Spinal cord (tissue), 10 donors: ENCODE measurements at places on chromosomes 12 and 14. TPM values are rescaled to one million over a fixed set of nuclear protein-coding genes. Genes with fewer than 3 reads are reported as not detected.

- no peak for DNase-seq
Measured at GRCh38 chr14:35940291-35940690, 114.2 kb downstream of the BRMS1L start.

The DLK1 gene
- 4.9 TPM for total RNA-seq

GRCh38 chr12:89796798-89797382, 88.3 kb upstream of the ATP2B1 start:
- no peak for DNase-seq

DNA sequence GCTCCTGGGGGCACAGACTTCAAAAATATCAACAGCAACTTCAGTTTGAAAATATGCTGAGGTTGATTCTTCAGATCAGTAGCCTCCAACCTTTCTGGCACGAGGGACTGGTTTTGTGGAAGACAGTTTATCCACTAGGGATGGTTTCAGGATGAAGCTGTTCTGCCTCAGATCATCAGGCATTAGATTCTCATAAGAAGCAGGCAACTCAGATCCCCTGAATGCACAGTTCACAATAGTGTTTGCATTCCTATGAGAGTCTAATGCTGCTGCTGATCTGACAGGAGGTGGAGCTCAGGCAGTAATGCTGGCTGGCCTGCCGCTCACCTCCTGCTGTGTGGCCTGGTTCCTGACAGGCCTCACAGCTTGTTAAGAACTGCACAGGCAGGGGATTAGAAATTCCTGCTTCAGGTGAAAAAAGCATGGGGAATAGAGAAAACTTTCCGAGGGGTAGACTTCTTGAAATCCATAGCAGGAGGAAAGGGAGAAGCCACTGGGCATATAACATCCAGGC, 12.8 kb downstream of the EPYC start:
- DNase-seq = no peak

- no peak for DNase-seq
Measured at GRCh38 chr12:87230441-87230840, 798.8 kb downstream of the C12orf50 start.

- DNase-seq = no peak
Measured at GRCh38 chr14:22474730-22475351, 114.2 kb downstream of the DAD1 start.

The NPFF gene
- 2.2 TPM for total RNA-seq
